Colonic mucosa (tissue), 4 donors: ENCODE measurements at places on chromosomes 2 and 18.
A peak's percentile ranks its signal among the peaks of the same experiment; 100 is the strongest.

- no peak for DNase-seq
These were observed 171.9 kb upstream of the FN1 start for GRCh38 chr2:215607766-215608165.

- no peak for DNase-seq
These were observed 185.7 kb upstream of the KLHL29 start for GRCh38 chr2:23199115-23199918.

- DNase-seq: no peak
These were observed 327.0 kb upstream of the CDH7 start for GRCh38 chr18:65423776-65424175.

DNA sequence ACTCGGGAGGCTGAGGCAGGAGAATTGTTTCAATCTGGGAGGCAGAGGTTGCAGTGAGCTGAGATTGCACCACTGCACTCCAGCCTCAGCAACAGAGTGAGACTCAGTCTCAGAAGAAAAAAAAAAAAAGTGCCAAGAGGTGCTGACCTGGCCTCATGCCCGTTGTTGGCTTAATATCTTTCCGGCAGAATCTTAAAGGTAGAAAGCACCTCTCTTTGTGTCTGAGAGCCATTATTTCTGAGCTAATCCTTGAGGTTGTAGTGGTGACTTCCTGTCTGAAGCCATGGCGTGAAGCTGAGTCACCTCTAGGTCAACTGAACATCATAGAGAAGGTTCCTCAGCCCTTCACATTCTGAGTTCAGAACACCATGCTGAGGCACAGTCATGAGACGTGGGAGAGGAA is 60.4 kb downstream of the WDSUB1 start:
- DNase-seq: no peak

GRCh38 chr2:12467303-12467702 is 249.4 kb upstream of the TRIB2 start:
- DNase-seq: no peak

GRCh38 chr2:146438246-146438645 is 1406.6 kb upstream of the ACVR2A start:
- DNase-seq: no peak

DNA sequence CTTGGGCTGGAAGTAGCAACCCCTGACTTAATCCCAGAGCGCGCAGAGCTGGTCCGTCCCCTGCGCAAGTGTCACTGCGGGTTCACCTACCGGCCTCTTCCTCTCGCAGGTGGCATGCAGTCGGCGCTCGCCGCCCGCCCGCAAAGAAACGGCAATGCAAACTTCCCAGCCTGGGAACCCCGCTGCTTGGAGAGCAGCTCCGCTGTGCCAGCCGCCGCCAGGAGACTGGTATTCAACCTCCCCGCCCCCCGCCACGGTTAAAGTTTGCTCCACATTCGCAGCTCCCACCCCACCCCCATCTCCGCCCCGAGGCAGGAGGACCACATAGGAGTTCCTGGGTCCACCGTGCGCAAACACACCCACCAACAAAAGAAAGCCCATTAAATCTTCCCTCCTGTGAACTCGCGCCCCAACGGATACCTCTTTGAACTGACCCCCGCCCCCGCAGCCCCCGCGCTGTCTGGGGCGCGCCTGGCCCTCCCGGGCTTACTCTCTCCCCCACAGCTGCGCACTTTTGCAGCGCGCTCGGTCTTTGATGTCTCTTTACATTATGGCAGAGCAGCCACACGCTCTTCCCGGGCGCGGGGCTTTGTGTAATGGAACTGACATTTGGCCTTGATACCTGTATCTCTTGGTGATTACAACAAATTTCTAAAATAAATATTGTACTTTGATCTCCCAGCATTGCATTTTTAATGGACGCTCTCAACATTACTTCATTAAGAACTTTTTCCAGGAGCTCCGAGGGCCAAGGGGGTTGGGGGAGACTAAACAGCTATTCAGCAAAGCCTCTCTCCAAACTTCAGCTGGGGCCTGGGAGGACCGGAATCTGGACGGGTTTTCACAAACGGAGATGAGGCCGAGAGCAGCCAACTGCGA is 3.1 kb upstream of the SP5 start:
- DNase-seq: peak; percentile 17

GRCh38 chr18:43129946-43130524 is 14.6 kb upstream of the RIT2 start:
- DNase-seq: no peak

- DNase-seq: no peak
These were observed 18.8 kb downstream of the CNDP2 start for GRCh38 chr18:74514860-74515495.

DNA sequence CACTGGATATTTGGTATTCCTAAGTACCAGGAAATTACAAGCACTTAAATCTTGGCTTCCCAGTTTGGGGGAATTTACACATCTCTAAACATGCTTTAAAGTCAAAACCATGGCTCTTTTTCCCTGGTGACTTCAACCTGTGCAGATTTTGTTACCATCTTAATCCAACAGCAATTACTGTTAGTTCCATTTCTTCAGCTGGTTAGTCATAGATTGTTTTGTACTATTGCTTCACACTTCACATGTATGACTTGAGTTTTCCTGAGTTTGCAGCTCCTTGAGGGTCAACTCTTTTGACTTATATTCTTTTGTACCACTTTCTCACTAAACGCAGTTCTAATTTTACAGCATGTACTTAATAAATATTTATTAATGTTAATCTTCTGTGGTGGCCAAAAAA is 203.4 kb upstream of the RND3 start:
- DNase-seq: no peak

DNA sequence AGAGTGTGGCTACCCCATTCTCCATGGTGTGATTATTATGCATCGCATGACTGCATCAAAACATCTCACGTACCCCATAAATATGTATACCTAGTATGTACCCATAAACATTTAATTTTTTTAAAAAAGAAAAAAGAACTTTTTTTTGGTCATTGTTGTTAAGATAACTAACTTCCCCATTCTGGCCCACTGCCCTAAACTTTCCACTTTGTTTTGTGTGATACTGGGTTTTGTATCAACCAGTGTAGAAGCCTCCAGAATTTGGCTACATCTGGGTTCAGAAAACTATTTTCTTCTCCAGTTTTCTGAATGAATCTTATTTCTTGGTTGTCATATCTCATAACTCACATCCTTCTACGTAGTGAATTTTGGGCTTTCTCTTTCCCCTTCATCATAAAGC is 62.3 kb upstream of the NABP1 start:
- DNase-seq: no peak

DNA sequence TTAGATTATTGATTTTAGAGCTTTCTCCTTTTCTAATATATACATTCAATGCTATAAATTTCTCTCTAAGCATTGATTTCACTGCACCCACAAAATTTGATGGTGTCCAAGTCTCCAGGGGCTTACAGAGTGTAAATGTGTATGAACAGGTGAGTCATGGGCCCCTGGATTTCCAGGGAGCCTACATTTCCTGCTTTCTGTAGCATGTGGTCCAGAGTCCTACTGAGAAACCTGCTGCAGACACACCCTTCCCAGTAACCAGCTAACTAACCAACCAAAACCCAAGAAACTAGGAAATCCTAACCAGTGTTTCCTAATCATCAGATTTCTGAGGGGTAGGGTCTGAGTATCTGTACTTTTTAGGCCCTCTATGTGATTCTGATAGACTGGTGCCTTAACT is 39.5 kb upstream of the TANC1 start:
- DNase-seq: peak; percentile 24

DNA sequence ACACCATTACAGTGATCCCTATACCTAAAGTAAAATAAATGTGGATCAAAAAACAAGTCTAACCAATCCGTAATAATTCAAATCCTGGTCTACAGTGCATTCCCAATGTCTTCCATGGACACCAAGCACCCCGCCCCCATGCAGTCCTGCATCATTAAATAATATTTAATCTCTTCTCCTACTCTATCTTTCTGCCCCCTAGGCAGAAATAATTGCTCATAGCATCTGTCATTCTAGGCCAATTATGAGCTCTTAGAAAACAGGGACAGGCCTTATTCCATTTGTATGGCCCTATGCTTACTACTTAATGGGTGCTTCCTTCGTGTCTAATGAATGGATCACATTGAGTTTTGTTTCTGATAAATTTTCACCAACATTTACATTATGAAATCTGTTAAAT is 66.4 kb downstream of the PAX3 start:
- DNase-seq: no peak

DNA sequence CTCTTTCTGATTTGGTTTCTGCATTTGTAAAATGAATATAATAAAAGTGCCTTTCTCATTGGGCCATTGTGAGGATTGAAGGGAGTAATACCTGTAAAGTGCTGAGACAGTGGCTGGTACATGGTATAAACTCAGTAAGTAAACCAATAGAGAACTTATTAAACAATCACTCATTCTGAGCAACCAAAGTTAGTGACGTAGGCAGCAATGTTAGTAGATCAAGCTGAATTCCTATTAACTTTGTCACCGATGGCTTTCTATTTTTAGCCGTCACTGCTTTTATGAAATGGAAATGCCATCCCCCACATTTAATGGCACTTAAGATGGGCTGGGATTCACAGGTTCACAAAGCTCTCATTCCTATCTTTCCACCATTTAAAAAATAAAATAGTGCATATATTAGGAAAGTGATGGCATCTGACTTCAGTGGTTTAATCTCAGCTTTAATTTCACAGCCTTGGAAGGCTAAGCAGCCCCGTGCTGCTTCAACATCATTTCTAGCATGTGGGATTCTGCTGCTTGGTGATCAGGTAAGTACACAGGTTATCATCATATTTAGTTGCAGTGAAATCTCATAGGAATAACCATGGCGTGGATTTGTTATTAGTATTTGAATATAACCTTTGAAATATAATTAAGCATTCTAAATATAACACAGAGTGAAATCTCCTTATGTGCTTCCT is 17.6 kb upstream of the PPP4R1 start:
- DNase-seq: no peak

DNA sequence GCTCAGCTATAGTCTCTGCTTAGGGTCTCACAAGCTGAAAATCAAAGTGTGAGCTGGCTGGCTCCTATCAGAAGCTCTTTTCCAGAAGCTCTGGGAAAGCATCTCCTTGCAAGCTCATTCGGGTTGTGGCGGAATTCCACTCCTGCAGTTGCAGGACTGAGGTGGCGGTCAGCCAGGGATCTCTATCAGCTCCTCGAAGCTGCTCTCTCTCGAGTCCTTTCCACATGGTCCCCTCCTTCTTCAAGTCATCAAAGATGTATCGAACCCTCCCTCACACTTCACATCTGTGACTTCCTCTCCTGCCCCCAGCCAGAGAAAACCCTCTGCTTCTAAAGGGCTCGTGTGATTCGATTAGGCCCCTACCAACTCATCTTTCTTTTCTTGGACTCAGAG is 141.7 kb downstream of the ZFP36L2 start:
- DNase-seq: no peak

- peak; percentile 42 for DNase-seq
These were observed 776.1 kb upstream of the ID2 start for GRCh38 chr2:7905756-7906155.

- DNase-seq: no peak
These were observed 899.7 kb upstream of the CDH2 start for GRCh38 chr18:29076645-29077044.

GRCh38 chr2:16382451-16382850 is 283.2 kb downstream of the CYRIA start:
- DNase-seq: no peak

DNA sequence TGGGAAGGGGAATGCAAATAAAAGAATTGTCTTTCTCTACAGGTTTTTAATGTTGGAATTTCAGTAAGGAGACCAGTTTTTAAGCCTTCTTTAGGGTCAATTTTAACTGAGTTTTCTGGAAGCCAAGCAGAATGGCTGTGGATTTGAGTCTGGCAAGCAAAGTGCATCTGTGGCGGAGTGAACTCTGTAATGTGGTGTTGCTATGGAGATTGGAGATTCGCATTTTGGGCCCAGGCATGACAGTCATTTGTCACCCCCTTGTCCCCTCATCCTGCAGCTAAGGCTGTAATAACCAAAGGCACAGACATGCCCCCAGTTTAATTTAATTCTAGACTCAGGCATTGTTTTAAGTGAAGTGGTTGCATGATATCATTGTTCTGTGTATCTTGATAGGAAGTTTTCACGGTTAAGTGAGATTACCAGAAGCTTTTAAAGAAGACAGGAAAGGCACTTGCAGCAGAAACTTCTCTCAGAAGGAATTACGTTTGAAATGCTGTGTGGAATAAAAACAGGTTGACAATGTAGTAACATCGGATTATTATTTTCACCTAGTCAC is 30.6 kb downstream of the ARMC9 start:
- DNase-seq: no peak

GRCh38 chr2:28055325-28055970 is 164.9 kb downstream of the BABAM2 start:
- DNase-seq: no peak

DNA sequence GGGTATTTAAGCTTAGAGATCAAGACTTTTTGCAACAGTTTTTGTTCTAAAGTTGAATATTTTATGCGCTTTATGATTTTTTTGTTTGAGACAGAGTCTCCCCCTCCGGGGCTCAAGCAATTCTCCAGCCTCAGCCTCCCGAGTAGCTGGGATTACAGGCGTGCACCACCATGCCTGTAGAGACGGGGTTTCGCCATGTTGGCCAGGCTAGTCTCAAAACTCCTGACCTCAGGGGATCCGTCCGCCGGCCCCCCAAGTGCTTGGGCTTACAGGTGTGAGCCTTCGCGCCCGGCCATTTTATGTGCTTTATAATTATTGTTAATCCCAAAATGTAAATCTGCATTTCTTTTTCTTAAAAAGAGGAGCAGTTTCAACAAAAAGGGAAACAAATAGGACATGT is 29.0 kb downstream of the TBR1 start:
- DNase-seq: no peak

DNA sequence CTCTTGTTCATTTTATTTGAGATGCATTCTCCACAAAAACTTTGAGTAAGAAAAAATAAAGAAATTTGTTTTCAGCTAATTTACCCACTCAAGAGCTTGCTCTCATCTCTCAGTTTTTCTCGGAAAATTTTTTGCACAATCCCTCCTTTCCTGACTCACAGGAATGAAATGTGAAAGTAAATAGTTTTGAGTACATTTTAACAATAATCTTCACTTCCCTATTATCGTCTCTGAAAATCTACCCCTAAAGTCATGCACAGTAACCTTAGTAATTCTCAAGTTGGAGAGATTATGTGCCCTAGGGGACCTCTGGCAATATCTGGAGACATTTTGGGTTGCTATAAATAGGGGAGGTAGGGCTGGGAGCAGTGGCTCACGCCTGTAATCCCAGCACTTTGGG is 2.6 kb downstream of the CYB5A start:
- no peak for DNase-seq

GRCh38 chr2:111066062-111066593 is 54.6 kb upstream of the BCL2L11 start:
- no peak for DNase-seq

GRCh38 chr2:189037518-189037917 is 63.3 kb downstream of the COL3A1 start:
- no peak for DNase-seq

DNA sequence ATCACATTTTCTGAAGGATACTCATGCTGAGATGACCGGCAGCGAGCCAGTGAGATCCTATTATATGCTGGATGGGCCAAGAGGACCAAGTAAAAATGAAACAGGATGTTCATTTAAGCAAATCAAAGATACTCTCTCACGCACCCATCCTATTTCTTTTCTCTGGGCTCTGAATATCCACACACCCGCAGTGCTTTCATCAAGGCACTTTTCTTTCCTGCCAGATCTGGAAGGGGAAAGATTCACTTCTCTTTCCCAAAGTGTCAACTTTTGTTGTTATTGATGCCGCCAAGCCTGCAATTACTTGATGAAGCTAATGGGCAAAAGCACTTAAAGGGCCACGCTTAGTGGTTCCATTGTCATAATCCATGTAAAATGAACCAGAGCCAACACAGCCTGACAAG is 191.9 kb upstream of the CHAC2 start:
- DNase-seq: no peak
